ENCODE measurements at places on chromosomes 4 and X. TPM values are rescaled to one million over a fixed set of nuclear protein-coding genes. Genes with fewer than 3 reads are reported as not detected.

ALB gene
- total RNA-seq: not detected

DNA sequence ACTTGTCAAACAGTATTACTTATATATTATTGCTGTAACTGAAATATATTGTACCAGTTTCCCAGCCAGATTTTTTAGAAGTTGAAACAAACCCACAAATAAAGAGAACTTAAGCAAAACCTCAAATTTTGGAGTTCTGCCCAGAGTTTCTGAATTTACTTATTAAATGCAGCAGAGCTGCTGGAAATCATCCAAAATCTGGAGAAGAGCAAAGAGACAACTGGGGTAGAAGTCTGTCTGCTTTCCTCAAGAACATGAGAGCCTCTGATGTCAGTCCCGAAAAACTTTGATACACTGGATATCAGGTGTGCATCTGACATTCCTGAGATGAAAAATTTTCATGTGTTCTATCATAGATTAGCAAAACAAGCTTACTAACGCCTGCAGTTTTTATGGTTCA is 325.9 kb downstream of the NR3C2 start:
- DNase-seq: no peak

GRCh38 chr4:136476753-136477152 is 1055.5 kb downstream of the PCDH18 start:
- DNase-seq: no peak

XK gene
- 8.7 TPM for total RNA-seq

DNA sequence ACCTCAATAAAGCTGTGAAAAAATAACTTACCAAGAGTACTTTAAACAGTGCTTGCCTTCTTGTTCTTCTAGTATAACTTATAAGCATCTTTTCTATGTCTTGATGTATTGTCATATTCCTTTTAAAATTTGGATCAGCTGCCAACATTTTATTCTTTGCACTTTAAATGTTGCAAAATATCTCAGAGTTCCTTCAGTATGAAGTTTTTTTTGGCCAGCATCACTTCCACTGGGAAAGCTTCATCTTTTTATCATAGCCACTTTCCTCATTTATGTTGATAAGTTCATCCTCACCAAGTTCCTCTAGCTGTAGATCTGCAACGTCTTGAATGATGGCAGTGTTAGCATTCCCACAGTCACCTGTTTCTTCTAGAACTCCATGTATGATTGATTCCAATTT is 24.2 kb downstream of the CXorf58 start:
- no peak for DNase-seq
